Stimulated activated CD8-positive, alpha-beta memory T cell treated with anti-CD3 and anti-CD28 coated beads, Interleukin-12 subunit alpha, Interleukin-12 subunit beta, amount 100 ng/mL, for 4 hours (primary cell): ENCODE measurements at places on chromosomes 6 and 20.

- DNase-seq = peak; percentile 54
These were observed 679 bp upstream of the PPDPF start for GRCh38 chr20:63519668-63520503.

- no peak for DNase-seq
These were observed 53.6 kb downstream of the CDH26 start for GRCh38 chr20:60011512-60012507.

DNA sequence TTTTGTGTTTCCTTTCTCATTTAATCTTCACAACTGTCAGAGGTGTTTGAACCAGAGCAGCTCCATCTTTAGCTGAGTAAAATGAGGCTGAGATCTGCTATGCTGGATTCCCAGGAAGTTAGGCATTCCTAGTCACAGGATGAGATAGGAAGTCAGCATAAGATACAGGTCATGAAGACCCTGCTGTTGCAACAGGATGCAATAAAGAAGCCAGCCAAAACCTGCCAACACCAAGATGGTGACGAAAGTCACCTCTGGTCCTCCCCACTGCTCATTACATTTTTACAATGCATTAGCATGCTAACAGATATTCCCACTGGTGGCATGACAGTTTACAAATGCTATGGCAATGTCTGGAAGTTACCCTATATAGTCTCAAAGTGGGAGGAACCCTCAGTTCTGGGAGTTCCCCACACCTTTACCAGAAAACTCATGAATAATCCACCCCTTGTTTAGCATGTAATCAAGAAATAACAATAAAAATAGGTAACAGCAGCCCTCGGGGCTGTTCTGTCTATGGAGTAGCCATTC, 262.2 kb upstream of the FERMT1 start:
- no peak for DNase-seq

- no peak for DNase-seq
These were observed 86.6 kb downstream of the ZFAND3 start for GRCh38 chr6:37906121-37906520.

- no peak for DNase-seq
These were observed at the start of gene CALHM6 for GRCh38 chr6:116461331-116461931. Gene CALHM6 (plus strand): TSS chr6:116461375. CDS start chr6:116461930, 555 bp downstream.

- no peak for DNase-seq
These were observed 98.0 kb downstream of the RPP40 start for GRCh38 chr6:4905826-4906225.

DNA sequence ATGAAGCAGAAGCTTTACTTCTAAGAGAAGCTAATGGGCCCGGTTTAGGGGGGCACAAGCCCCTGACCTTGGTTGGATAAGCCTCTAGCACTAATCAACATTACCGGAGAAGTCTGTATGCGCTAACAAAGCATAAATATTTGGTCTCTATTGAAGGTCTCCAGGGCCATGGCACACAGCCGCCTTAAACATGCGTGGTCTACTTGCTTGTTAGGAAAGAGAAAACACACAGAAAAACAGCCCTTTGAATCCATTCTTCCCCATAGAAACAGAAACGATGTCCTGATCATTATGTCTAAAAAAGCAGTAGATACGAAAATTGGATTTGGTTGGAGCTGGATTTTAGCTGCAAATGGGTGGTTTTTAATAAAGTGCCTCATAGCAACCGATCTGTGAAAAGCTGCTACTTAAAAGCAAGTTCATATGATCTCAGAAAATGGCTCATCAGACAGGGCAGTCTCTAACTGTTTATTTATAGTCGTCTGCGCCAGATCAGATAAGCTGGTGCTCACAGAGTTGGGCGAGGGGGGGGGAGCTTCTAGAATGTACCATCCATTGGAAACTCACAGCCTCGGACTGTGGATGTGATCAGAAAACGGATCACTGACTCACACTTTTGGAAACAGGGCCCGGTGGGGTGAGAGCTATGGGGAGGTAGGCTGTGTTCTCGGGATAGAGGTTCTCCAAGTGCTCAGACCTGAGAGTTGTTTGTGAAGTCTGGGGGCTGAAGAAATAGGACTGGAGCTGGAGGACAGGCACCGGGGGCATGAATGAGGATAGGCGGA, 35.3 kb upstream of the APCDD1L start:
- DNase-seq = no peak

- DNase-seq = no peak
These were observed 32.6 kb upstream of the SERPINB9 start for GRCh38 chr6:2935566-2936291.

DNA sequence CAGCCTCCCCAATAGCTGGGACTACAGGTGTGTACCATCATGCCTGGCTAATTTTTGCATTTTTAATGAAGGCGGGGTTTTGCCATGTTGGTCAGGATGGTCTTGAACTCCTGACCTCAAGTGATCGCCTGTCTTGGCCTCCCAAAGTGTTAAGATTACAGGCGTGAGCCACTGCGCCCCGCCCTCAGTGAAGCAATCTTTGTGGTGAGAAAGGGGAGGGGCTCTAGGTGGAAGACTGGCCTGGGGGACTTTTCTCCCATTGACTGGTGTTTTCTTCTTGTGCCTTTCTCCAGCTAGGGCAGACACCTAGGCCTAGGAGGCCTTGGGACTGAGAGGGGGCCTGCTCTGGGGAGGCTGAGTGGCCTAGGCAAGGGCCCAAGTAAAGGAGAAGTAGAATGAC, 84.1 kb downstream of the DNAAF9 start:
- no peak for DNase-seq

DNA sequence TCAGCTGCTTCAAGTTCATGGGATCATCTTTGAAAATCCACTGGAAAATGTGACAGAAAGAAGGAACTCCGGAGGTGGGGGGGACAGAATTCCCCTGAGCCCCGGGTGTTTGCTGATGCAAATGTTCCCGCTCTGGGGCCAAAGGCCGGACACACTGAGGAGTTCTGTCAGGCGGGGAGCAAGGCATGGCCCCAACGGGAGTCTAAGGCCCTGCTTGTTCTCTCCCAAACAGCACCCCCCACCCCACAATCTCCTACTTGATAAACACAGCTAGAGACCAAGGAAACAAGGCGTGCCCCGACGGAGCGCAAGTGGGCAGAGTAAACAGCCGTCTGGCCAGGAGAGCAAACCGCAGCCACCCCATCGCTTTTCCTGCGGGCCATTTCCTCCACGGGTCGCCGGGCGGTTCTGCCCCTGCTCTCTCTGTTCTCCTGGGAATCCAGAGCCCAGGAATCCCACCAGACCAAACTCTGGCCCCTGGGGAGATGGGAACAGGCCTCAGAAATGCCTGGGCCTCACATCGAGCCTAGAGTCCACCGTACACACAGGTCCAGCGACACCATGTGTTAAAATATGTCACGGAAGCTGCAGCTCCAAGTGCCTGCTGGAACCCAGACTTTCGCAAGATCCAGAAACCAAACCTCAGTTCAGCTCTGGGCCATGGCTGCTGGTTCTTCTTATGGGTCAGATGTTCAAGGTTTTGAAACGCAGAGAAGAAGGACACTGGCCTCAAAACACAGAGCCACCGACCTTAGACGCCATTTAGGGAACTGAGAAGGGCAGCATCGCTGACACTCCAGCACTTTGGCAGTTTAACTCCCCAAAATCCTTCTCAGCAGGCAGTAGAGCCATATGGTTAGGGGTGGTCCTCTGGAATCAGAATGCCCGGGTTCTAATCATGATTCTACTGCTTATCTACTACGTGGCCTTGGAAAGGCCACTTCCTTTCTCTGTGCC, 104.2 kb downstream of the PREX1 start:
- no peak for DNase-seq

- no peak for DNase-seq
These were observed 67.4 kb downstream of the GMPR start for GRCh38 chr6:16305788-16306187.

GRCh38 chr6:7818257-7819214, 92.1 kb downstream of the TXNDC5 start:
- no peak for DNase-seq

GRCh38 chr6:42714098-42714761, 8.2 kb downstream of the PRPH2 start:
- no peak for DNase-seq

DNA sequence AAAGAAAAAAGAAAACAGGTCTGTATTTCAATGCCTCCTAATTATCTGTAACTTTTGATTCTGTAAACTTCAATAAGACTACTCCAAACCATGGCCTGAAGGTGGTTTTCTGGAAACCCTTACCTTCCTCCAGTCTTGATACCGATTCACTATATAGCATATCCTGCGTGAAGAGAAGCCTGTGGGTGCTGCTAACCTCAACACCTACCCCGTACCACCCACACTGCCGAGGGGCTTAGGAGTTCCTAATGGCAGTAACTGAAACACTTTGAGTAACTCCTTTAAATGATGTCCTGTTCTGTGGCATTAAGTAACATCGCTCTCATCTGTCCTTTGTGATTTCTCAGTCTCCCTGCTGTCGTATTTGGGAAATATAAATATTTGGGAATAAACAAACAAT, 104.5 kb upstream of the CARMIL1 start:
- DNase-seq = no peak

- DNase-seq = no peak
These were observed 15.4 kb downstream of the EZR start for GRCh38 chr6:158803733-158804143.

DNA sequence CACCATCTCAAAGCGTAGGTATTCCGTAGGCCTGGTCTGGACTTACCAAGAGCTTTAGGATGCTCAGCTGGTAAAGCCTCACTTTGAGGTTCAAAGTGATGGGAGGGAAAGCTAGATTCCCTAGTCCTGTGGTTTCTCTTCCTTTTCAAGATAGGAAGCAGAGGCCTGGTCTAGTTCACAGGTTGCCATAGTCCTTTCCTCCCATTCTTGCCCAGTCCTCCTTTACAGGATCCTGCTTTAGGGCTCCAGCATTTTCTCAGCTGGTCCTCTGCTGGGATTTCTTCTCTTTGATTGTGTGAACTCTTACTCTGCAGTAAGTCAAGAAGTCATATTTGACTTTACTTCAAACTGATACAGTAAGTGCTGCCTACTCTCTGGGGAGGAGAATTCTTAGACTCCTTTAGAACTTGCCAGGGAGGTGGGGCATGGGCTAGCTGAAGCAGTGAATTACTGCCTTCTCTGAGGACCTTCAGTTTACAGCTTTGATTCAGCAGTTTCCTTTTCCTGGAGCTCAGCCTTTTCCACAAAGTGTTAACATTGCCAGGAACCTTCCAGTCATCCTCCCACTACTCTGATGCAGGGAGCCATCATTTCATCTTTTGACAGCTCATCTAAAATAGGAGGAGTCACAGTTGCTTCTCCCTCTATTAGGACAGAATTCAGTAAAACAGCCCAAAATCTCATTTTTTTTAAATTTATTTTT, 42.8 kb upstream of the PLCG1 start:
- DNase-seq = no peak

DNA sequence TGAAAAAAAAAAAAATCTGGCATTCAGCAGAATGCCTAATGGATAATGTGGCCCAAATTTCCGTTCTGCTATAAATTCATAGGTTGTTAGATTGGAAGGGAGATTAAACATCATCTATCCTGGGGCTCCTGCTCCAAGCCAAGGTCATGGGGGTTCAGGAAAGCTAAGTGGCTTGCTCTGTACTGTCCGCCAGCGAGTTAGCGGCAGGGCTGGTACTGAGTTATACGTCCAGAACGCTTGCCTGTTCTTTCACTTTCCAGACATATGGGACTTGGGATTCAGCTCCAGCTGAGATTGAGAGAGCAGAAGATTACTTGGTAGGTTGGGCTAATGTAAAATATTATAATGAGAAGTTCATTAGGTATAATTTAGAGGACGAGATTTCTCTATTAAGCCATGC, 858 bp downstream of the RWDD1 start:
- DNase-seq = no peak

- DNase-seq = no peak
These were observed 30.5 kb upstream of the RIPK1 start for GRCh38 chr6:3037638-3038365.

- no peak for DNase-seq
These were observed 5.7 kb downstream of the CUL7 start for GRCh38 chr6:43047998-43048397.

- no peak for DNase-seq
These were observed 138.9 kb downstream of the PDE7B start for GRCh38 chr6:135990439-135990838.

DNA sequence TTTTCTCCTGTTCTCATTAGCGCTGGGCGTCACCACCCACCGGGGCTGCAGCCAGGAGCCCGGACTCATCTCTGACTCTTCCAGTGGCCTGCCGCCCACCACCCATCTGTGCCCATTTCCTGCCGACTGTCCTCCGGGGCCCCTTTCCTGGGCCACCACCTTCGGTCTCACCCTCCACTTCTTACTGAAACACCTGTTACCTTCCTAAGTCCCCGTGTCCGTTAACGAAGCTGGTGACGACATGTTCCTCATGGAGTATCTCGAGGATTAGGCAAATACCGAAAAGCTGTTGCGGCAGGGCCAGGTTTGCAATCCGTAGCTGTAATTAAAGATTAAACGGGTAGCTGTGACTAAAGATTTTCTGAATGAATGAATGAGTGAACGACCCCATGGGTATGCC, 80.2 kb downstream of the SRC start:
- DNase-seq = no peak

- DNase-seq = no peak
These were observed 77.9 kb downstream of the PCSK2 start for GRCh38 chr20:17304774-17305173.

DNA sequence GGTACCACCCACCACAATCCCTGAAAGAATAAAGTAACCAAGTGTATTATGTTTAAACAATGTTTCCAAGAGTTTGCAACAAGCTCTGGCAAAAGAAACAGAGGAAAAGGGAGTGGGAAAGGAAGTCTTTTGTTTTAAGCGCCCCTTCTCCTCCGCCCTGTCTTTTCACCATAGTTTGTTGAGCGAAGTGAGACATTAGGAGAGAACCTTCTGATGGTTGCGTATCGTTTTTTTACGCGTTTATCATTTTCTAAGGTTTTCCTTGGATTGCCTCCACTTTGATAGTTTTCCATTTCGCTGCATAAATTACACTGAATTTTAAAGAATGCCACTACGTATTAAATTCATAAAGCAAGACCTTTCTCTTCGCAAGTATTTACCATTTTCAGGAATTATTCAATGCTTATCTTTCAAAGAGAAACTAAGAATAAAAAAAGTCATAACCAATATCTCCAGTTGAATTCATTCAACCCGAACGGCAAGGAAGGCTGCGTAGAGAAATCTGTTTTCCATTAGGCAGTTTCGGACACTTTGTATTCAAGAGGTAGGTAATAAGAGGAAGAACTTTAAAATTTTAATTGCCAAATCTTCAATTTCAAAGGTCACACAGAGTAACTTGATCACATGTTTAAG, 920 bp upstream of the EPHA7 start:
- DNase-seq = no peak

GRCh38 chr6:24183584-24183983, 57.6 kb downstream of the NRSN1 start:
- no peak for DNase-seq

- DNase-seq = no peak
These were observed 238.5 kb downstream of the NFATC2 start for GRCh38 chr20:51303731-51304670.

- no peak for DNase-seq
These were observed 699.2 kb downstream of the DOK5 start for GRCh38 chr20:55174635-55175034.
